ENCODE measurements at places on chromosomes 2 and 18.

DNA sequence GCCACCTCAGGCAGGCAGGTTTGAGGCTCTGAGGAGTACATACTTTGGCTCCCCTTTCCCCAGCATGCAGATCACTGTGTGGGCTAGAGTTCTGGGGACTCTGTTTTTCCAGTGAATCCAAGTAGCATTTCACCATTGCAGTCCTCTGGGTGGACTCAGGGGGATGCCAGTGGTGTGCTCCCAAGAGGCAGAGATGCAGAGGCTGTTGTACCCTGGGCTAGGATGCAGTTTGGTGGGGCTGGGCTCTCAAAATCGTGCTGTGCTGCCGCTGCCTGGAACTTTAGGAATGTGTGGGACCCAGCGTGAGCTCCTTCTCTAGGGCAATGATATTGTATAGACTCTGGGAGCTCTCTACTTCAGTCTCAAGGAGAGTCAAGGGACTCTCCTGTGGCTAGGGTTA lies 104.9 kb downstream of the MYO3B start:
- no peak for DNase-seq

- DNase-seq = no peak
Measured at GRCh38 chr18:41206341-41206830, 748.6 kb upstream of the PIK3C3 start.

DNA sequence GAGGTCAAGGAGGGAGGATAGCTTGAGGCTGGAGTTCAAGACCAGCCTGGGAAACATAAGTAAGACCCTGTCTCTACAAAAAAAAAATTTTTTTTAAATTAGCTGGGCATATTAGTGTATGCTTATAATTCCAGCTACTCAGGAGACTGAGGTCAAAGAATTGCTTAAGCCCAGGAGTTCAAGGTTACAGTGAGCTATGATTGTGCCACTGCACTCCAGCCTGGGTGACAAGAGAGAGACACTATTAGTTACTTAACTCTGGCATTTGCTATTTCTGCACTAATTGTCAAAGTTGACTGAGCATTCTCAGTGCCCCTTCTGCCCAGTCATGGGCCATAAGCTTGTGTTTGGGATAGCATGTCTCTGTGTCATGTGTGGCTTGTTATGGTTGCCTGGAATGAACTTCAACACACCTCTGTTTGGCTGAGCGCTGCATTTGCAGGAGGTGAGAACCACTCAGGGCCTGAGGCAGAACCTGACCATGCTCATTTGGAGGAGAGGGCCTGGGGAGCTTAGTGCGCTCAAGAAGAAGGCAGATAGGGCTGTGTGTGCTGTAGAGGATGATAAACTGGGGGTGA lies 77.7 kb downstream of the SH3RF3 start:
- DNase-seq = no peak

DNA sequence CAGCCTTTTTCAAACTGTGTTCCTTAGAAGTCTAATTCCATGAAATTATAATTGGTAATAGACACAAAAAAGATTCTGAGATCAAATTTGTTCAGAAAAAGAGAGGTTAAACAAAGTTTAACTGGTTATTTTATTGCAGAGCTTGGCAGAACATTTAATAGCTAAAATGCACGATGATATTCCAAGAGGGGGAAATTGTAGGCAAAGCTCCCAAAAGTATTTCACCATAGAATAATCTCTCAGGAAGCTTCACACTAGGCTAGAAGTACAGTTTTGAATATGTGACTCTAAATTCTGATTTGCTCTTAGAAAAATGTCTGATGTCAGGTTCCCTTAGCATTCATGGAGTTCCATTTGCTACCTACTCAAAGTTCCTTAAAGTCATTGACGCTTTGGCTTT lies 292.4 kb upstream of the SETBP1 start:
- DNase-seq = no peak

- DNase-seq = no peak
Measured at GRCh38 chr18:76441002-76441667, 53.9 kb downstream of the ZNF516 start.

- DNase-seq = no peak
Measured at GRCh38 chr18:429030-429429, 71.5 kb downstream of the COLEC12 start.

DNA sequence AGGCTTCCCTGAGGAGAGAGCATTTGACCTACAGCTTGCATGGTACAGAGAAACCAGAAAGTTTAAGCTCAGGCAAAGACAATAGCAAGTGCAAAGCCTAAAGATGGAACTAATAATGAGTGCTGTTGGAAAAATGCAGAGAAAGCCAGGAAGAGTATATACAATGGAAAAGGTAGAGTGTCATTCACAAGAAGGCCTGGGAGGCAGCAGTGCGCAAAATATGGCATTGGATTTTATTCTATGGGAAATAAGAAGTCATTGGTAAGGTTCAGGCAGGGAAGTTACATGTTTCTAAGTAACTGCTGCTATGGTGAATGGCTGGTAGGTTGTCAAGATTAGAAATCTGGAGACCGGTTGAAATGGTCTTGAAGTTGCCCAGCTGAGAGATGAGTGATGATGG lies 2167.3 kb upstream of the CELF4 start:
- no peak for DNase-seq

GRCh38 chr2:88765154-88765888 lies 73.8 kb downstream of the RPIA start:
- DNase-seq = no peak

DNA sequence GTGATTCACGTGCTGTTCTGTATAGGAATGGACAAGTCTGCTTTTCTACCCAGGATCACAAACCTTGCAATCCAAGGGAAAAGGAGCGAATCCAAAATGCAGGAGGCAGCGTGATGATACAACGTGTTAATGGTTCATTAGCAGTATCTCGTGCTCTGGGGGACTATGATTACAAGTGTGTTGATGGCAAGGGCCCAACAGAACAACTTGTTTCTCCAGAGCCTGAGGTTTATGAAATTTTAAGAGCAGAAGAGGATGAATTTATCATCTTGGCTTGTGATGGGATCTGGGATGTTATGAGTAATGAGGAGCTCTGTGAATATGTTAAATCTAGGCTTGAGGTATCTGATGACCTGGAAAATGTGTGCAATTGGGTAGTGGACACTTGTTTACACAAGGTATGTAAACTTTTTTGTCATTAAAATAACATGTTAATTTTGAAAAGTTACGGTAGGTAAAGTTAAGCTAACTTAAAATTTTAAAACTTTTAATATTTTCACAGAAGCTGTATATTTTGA lies 33.0 kb downstream of the PPM1B start:
- no peak for DNase-seq

- DNase-seq = no peak
Measured at GRCh38 chr18:27636576-27637085, 451.5 kb upstream of the CHST9 start.

GRCh38 chr2:105919826-105920225 lies 175.1 kb downstream of the NCK2 start:
- DNase-seq = no peak

DNA sequence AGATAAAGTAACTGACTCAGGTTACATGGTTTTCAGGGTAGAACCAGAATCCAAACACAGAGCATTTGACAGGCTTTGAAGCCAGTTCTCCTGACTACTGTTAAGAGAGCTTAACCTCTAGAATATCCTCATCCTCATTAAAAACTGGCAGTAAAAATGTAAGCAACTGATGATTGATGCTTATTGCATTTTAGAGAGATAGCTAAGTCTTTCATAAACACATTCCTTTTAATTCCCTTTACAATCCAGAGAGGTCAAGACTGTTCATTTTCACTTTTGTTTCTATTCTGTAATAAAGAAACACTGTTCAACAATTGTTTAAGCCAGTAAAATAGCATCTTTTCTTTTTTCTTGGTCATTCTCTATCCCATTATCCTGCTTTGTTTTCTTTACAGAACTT lies 53.9 kb upstream of the RAB27B start:
- DNase-seq = no peak

DNA sequence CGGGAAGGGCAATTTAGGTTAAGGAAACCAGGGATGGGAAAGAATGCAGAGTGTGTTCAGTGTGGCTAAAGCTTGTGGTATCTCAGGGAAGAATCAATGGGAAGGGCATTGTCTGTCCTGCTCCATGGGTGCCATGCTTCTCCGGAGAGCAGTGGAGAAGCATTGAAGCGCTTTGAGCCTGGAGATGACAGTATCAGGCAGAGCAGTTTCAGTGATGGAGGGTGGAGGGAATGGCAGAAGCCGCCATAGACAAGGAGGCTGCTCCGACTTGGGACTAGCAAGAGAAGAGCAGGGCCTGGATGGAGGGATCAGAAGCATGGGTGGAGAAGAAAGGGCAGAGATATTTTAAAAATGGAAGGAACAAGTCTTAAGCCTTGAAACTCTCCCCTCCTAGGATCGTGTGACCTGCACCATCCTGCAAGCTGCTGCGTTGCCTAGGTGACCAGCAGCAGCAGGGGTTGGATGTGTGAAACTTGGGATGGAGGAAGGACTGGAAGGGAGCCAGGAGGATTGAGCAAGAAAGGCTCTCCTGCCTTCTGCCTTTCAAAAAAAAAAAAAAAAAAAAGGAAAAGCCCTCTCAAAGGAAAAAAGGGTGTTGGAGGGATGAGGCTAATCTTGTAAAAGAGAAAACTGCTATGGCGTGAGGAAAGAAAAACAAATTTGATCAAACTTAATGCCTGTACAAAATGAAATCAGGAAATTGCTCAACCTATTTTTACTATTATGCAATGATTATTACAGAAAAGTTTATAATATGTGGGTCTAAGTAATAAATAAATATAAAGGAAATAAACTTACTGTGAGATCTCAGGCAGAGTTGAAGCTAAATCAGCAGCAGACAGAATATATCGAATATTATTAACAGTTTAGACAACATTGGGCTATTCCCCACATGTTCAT lies 493.8 kb upstream of the NRP2 start:
- no peak for DNase-seq

GRCh38 chr2:64941801-64942200 lies 47.4 kb upstream of the SLC1A4 start:
- DNase-seq = no peak

GRCh38 chr2:65165558-65165957 lies 35.7 kb upstream of the RAB1A start:
- DNase-seq = no peak

DNA sequence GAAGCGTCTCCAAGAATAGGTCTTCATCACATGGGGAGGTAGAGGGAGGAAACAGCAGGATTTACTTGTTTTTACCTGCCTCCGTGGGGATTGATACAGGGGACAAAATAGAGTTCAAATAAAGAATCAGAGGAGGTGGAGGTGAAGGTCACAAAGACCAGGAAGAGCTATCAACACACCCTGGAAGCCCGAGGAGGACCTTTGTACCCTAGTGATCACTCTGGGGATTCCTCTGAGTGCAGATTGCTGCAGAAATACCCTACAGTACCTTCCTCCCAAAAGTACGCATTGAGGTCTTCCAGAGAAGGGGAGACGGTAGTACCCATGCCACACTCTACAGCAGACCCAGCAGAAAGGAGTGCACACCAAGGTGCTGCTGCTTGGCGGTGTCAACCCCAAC lies 44.9 kb downstream of the OSR1 start:
- no peak for DNase-seq

DNA sequence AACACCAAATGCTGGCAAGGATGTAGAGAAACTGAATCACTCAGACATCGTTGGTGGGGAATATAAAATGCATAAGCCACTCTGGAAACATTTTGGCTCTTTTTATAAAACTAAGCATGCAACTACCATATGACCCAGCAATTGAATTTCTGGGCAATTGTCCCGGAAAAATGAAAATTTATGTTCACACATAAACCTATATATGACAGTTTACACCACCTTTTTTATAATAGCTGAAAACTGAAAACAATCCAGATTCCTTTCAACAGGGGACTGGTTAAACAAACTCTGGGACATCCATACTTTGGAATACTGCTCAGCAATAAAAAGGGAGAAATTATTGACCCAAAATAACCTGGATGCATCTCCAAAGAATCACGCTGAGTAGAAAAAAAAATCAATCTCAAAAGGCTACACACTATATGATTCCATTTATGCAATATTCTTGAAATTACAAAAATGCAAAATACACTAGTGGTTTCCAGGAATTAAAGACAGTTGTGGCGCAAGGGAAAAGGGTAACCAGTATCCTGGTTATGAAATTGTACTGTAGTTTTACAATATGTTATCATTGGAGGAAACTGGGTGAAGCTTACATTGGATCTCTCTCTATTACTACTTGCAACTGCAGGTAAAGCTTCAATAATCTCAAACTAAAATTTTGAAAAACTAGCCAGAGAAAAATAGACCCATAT lies 130.2 kb upstream of the PID1 start:
- no peak for DNase-seq

- no peak for DNase-seq
Measured at GRCh38 chr2:166106431-166107015, 21.3 kb downstream of the SCN1A start.

- no peak for DNase-seq
Measured at GRCh38 chr18:45060102-45060501, 379.4 kb downstream of the SETBP1 start.

- DNase-seq = no peak
Measured at GRCh38 chr2:79855264-79856006, 342.6 kb downstream of the CTNNA2 start.

DNA sequence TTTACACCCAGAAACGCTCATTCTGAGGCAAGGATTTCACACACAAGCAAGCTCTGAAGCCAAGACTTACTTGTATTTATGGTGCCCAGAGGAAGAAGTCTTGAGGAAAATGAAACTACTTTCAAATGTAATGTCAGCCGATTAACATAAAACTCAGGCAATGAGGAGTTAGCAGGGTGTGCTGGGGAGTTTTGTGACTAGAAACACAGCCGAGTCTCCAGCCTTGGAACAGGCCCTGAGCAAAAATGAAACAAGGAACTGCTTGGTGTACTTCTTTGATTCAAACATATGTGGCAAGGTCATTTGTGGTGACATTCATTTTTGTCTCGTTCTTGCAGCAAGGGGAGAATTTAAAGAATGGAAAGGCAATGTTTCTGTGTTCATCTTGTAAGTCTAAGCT lies 4.5 kb downstream of the DYTN start:
- DNase-seq = no peak

- DNase-seq = no peak
Measured at GRCh38 chr2:238290091-238290509, 1.7 kb upstream of the PER2 start.

DNA sequence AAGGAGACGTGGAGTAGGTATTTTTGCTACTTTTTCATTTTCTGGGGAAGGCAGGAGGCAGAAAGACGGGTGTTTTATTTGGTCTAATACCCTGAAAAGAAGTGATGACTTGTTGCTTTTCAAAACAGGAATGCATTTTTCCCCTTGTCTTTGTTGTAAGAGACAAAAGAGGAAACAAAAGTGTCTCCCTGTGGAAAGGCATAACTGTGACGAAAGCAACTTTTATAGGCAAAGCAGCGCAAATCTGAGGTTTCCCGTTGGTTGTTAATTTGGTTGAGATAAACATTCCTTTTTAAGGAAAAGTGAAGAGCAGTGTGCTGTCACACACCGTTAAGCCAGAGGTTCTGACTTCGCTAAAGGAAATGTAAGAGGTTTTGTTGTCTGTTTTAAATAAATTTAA lies 3.4 kb downstream of the FZD7 start:
- DNase-seq = no peak
